ENCODE measurements at places on chromosomes 1 and 21.

- DNase-seq: no peak
Observed at GRCh38 chr21:19937619-19938018, 1060.6 kb upstream of the NCAM2 start.

GRCh38 chr1:77900687-77901293 lies 12.4 kb downstream of the NEXN start:
- DNase-seq: no peak

DNA sequence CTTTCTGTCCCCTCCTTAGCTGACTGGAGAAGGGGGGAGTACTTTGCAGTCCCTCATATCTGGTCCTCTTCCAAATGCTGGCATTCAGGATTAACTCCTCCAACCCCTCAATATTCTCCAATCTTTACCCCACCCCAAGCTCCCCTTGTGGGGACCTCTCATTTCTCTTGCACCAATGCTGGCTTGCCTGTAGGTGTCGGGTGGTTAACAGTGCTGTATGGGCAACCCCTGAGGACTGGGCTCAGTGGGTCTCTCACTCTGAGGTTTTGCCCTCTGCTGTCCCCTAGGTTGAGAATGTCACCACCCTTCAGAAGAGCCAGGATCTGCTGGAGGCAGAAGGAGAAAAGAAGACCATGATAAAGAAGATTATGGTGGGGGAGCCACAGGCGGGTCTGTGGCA lies 27.0 kb downstream of the MROH7 start:
- no peak for DNase-seq

DNA sequence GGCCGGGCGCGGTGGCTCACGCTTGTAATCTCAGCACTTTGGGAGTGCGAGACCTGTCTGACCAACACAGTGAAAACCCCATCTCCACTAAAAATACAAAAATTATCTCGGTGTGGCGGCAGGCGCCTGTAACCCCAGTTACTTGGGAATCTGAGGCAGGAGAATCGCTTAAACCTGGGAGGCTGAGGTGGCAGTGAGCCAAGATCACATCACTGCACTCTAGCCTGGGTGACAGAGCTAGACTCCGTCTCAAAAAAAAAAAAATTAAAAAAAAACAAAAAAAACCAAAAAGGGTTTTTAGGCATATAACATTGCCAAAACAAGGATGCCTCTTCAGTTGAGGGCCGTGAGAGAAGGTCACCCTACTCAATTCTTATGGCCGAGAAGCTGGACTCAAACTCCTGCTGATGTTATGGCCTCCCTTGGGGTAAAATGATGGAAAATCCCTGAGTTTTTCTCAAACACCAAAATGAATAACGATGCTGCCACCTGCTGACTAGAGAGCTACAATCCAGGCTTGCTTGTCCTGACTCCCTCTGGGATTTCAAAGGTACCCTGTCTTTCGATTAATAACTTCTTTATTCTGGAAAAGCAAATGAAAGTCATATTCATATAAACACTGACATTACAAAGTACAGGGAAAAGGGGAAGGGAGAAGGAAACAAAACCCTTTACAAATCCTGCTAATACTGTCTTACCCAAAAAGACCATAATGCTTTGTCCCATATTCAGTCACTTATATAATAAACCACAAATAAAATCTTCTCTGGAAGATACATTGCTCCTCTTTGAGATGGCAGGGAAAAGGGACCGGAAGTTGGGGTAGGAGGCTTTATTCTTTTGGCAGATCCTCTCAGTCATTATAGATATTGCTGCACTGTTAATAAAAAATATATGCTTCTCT lies 10.7 kb downstream of the RAB42 start:
- peak; percentile 32 for DNase-seq

- DNase-seq: no peak
Observed at GRCh38 chr1:18111605-18112297, 4.2 kb downstream of the IGSF21 start.

- no peak for DNase-seq
Observed at GRCh38 chr21:45639206-45640000, 4.1 kb upstream of the PCBP3 start.

- DNase-seq: no peak
Observed at GRCh38 chr1:39662861-39663260, 9.0 kb downstream of the NT5C1A start.

DNA sequence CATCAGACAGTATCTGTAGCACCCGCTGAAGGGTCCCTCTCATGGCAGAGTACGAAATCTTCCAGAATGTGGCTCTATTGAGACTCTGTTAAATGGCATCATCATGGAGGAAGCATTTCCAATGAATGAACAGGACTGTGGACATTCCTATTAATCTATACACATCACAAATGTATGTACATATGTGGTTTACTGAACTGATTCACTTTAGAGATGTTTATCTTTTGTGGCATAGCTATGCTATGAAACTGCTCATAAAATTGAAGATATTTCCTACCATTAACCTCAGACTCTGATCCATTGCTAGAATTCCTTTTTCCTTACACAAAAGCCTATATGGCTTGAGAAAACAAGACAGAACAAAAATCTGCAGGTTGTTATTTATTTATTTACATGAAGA lies 259.6 kb upstream of the RRP15 start:
- no peak for DNase-seq

DNA sequence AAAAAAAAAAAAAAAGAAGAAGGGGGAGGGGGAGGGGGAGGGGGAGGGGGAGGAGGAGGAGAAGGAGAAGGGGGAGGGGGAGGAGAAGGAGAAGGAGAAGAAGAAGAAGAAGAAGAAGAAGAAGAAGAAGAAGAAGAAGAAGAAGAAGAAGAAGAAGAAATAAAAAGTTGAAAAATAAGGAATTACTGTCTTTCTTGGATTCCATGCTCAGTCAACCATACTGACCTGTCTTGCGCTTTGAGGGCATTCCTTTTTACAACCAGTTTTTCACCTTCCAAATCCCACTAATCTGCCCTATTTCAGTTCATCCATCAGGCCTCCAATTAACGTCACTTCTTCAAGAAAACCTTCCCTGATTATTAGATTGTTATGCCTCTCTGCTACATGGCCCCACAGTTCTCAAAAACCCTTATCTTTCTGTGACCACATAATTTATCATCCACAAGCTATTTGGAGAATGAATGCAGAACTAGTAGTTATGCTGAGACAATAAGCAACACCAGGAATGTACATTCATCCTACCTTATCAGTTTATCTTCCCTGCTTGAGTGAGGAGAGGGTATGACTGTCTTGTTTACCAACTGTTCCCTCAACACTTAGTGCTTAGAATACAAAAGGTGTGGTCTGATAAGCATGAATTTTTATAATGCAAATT lies 57.5 kb upstream of the GUCA2A start:
- no peak for DNase-seq

DNA sequence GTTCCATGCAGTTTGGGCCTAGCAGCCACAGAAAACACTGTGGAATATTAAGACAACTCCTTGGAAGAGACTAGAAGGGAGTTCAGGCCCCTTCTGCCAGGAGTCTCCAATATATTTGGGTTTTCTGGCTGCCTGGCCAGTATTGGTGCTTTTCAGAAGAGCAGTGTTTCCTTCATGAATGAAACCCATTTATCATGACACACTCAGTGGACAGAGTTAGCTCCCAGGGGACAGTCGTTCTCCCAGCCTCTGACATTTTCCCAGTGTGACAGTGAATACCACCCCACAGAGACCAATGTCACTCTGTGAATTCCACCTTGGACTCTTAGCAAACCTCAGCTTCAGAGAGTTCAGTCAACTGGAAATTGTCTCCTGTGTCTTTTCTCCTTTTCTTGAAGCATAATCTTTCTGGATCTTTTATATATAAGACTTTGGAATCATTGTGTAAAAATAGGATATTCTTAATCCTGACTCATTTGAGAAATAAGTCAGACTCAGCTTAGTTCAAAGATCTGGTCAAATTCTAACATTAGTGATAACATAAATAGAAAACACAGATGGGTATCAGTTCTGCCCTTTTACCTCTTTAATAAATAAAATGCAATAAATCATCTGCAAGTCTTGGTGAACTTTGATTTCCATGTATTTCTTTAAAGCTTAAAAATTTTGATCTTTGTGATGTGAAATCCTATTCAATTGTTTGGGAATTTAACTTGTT lies 40.4 kb downstream of the GNG12 start:
- no peak for DNase-seq

Data from stimulated activated CD4-positive, alpha-beta T cell treated with anti-CD3 and anti-CD28 coated beads, Interleukin-2, amount 100 ng/mL, for 24 hours (primary cell).